ENCODE measurements at places on chromosomes 6 and 20.
A peak's percentile ranks its signal among the peaks of the same experiment; 100 is the strongest.

DNA sequence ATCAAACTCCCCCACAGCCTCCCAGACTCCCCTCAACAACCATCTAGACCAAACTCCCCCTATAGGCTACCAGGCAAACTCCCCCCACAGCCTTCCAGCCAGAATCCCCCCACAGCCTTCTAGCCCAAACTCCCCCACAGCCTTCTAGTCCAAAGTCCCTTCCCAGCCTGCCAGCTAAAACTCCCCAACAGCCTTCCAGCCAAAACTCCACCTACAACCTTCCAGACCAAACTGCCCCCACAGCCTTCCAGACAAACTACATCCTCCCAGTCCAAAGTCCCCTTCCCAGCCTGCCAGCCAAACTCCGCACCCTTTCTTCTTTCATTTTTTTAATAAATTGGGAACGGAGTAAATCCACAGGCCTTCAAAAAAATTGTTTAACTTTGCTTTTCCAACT is 37.4 kb upstream of the SYNDIG1 start:
- DNase-seq, result no peak

- DNase-seq, result peak; percentile 29
Measured at GRCh38 chr6:139547122-139547776, 172.8 kb upstream of the CITED2 start.

- no peak for DNase-seq
Measured at GRCh38 chr20:37837924-37838323, 65.0 kb upstream of the VSTM2L start.

DNA sequence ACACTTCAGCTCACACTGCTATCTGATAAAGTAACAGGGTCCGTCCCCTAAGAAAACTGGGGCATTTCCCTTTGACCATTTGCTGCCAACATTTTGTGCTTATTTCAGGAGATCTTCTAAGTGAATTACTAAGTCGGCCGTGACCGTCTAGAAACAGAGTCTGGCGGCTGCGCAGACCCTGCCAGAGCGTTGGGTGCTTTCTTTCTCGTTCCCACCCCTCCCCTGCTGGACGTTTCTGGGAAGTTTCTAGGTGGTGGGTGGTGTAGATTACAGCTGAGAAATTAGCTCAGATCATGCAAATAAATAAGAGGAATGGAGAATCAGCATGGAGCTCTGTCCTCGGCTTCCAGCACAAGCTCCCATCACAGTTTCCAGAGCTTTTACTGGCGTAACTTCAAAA is 128.1 kb downstream of the MYLK4 start:
- DNase-seq, result no peak

- DNase-seq, result no peak
Measured at GRCh38 chr6:122098201-122098678, 301.2 kb upstream of the HSF2 start.

DNA sequence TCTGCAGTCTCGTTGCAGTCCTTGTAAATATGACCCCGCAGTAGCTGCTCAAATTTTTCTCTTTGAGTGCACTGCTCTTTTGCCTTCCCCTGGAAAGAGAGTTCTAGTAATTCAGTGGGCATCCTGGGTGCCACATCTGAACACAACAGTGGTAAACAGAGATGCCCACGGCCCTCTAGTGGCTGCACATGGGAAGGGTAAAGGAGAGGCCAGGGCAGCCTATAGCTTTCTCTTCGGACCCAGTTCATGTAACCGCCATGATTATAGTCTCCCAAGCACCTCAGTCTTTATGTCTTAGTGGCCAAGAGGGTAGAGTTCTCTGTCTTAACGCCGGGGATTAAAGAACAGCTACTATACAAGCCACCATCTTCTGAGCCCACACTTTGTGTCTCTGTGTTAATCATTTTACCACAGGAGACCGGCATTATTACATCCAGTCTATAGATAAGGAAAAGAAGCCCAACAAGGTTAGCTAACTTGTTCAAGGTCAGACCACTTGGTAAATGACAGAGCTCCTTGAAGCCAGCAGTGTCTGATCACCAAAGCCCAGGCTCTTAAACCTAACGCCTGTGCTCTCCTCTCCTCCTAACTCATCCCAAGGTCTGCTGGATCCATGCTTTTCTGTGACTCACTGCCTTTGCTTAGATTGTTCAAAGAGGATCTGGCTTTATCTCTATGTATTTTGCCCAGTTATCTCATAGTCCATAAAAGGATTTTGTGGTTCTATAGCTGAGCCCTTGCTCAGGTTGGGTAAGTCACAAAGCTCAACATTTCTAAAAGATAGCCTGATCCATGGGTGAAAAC is 81.8 kb downstream of the ISM1 start:
- DNase-seq, result peak; percentile 9

DNA sequence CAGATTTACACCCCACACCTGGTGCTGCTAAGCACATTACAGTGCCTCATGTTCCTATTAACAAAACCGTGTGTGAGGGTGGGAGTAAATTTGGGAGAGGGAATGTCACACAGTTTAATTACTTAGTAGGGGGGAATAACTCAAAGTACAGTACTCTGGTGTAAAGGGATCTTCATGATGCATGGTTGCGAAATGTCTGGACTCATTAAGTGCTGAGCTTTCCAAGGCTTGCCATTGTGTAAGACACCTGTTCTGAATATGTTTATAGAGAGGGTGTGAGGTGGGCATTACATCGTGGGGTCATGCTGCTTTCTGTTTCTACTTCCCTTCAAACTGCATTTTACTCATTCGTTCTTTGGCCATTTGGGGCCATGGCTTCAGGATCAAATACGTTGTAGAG is 181.2 kb downstream of the ADGRG6 start:
- DNase-seq, result peak; percentile 36

DNA sequence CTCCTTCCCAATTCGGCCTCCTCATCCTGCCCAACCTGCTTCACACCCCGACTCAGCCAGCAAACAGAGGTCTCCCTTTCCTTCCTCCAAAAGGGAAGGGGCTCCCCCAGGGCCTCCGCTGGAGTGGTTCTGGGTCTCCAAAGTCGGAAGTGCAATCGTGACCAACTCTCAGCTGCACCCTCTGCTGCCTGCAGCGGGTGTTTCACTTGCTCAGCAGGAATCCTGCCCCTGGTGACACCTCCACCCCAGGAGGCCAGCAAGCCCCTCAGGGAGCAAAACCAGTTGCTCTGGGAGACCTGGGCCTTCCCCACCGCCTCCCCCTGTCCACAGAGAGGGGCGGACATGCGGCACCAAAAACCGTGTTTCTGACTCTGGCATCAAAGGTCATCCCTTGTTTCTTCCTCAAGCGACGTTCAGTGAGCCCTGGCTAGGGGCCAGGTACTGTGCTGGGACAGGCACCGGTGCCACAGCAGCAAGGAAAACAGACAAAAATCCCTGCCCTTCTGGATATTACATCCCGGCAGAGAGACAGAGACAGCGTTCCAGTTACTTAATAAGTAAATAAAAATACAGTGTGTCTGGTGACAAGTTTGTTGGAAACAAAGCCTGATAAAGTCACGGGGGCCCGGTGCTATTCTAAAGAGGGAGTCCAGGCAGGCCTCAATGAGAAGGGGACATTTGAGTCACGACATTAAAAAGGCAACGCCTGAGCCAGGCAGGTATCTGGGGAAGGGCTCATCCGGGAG is 219.0 kb downstream of the BMP7 start:
- no peak for DNase-seq

- peak; percentile 80 for DNase-seq
Measured at GRCh38 chr6:17863901-17864754, 123.3 kb downstream of the KIF13A start.

DNA sequence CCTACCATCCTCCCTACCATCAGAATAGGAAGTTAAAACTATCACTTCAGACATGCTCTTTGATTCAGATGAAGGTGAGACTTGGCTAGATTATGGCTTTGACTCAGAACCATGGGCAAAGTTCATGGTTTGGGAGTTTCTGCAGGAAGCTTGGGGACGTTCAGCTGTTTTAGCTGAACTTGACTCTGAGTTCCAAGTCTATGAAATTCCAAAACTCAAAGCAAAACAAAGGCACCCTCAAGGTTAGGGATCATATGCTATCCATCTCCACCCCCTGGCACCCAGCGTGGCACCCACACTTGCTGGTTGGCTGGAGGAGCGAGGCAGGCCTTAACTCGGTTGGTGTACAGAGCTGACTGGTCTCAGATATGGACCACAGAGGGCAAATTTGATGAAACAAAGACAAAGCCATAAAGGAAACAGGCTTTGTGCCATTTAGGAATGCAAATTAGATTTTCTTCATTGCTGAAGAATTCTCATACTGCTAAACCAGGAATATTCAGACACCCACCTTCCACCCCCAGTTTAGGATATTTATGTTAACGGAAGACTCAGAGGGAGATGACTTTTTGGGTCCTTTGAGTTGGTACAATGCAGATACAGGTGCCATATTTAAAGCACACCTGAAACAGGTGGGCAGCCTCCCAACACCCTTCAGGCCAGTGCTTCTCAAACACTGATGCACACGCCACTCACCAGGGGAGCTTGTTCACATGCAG is 88.4 kb upstream of the SLC22A16 start:
- no peak for DNase-seq

Data from foreskin fibroblast (primary cell).